ENCODE measurements at places on chromosomes 6 and 20. TPM values are rescaled to one million over a fixed set of nuclear protein-coding genes. Genes with fewer than 3 reads are reported as not detected.

DNA sequence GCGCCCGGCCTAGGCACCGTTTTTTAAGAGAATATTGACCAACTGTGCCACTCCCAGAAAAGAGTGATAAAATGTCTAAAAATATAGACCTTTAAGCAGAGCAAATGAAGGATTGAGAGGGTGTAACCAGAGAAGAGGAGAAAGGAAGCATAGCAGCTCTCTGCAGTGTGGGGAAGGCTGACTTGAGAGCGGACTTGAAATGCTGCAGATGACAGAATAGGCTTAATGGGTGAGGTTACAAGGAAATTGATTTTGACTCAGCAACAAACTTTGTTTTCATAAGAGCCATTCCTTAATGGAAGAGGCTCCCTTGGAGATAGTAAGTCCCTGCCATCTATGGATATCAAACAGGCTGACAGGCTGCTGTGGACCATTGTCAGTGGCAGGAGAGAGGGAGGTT, 7.7 kb upstream of the JAG1 start:
- DNase-seq: no peak
- H3K4me1 ChIP-seq: no peaks in the 10 kb centered on the region
- H3K4me3 ChIP-seq: no peak overlapping the region
- H3K27ac ChIP-seq: no peak overlapping the region
- H3K27me3 ChIP-seq: no peaks in the 10 kb centered on the region

LST1 gene
- 15.7 TPM for total RNA-seq

RAET1L gene
- not detected for total RNA-seq

- DNase-seq: no peak
- H3K36me3 ChIP-seq: no peaks in the 10 kb centered on the region
- no peak overlapping the region for H3K4me3 ChIP-seq
- no peaks in the 10 kb centered on the region for H3K27me3 ChIP-seq
- H3K4me1 ChIP-seq: no peaks in the 10 kb centered on the region
Observed at GRCh38 chr6:123211777-123212545, 215.9 kb downstream of the CLVS2 start.

GRCh38 chr20:25296094-25297093, 48.5 kb downstream of the PYGB start:
- H3K36me3 ChIP-seq: peaks cover 5% of the 10 kb centered on the region
- no peak overlapping the region for H3K4me3 ChIP-seq
- H3K27me3 ChIP-seq: no peaks in the 10 kb centered on the region
- H3K4me1 ChIP-seq: peaks cover 20% of the 10 kb centered on the region
- no peak for DNase-seq

GRCh38 chr6:5463690-5464089, 202.4 kb downstream of the FARS2 start:
- H3K4me1 ChIP-seq: no peaks in the 10 kb centered on the region
- no peak overlapping the region for H3K4me3 ChIP-seq
- no peaks in the 10 kb centered on the region for H3K36me3 ChIP-seq
- no peak overlapping the region for H3K27ac ChIP-seq

- DNase-seq: no peak
- no peaks in the 10 kb centered on the region for H3K4me1 ChIP-seq
- no peak overlapping the region for H3K4me3 ChIP-seq
Observed at GRCh38 chr6:104884867-104885517, 25.3 kb upstream of the HACE1 start.

BMP7 gene
- total RNA-seq: 11.7 TPM

DNA sequence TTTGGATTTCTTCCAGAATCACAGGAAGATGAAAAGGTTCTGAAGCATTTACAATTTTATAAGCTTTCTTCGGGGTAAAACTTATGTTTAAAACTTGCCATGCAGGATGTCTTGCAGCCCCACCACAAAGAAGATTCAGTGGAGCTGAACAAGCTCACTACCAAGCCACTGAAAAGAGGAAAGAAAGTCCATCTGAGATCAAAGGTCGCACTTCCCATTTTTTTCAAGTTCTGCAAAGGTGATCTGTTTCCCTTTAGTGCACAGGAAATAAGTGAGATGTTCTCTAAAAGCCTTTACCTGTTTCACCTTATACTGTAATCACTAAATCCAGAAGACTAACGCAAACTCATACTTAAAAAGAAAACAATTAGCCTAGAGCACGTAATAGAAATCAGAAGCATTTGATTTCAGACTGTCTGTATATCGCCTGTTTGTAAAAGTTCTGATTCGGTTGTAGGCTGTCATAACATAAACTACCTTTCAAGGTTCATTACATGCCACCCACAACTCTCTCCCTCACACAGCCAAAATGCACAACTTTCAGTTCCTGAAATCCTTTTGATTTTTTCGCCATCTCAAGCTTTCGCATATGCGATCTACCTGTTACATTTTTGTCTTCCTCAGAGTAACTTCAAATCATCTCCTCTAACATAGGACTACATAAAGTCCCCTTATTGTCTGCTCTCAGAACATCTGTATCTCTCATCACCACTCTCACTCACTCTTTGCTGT, 1.8 kb downstream of the ECHDC1 start:
- H3K4me1 ChIP-seq: no peaks in the 10 kb centered on the region

WDR46 gene
- 46.5 TPM for total RNA-seq

GRCh38 chr20:41167481-41168253, 30.3 kb downstream of the PLCG1 start:
- no peaks in the 10 kb centered on the region for H3K27me3 ChIP-seq
- H3K36me3 ChIP-seq: peaks cover 2% of the 10 kb centered on the region
- no peak for DNase-seq
- no peak overlapping the region for H3K4me3 ChIP-seq
- no peak overlapping the region for H3K27ac ChIP-seq

- no peak overlapping the region for H3K27ac ChIP-seq
- DNase-seq: no peak
- no peaks in the 10 kb centered on the region for H3K36me3 ChIP-seq
- no peaks in the 10 kb centered on the region for H3K27me3 ChIP-seq
- H3K4me1 ChIP-seq: no peaks in the 10 kb centered on the region
Observed at GRCh38 chr20:43361526-43361925, 96.2 kb upstream of the SRSF6 start.

- peaks cover 5% of the 10 kb centered on the region for H3K36me3 ChIP-seq
- H3K27me3 ChIP-seq: no peaks in the 10 kb centered on the region
- H3K4me3 ChIP-seq: no peak overlapping the region
- H3K27ac ChIP-seq: no peak overlapping the region
- DNase-seq: no peak
Observed at GRCh38 chr6:27414300-27414699, 25.7 kb downstream of the ZNF391 start.

DNA sequence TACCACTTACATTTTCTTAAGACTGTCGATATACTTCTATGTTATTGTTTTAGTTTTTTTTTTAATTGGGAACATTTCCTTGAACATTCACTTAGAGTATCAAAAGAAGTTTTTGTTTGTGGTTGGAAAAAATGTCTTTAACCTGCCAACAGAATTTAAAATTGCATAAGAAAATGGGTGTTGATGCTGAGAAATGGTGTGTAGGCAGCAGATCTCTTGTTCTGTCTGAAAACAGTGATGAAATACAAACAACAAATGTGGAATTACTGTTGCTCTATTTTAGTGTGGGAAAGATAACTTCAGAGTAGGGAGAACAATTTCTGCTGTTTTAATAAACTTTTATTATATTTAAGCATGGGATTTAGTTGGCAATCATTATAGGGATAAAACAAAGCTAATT, 293.5 kb downstream of the CDKAL1 start:
- H3K4me1 ChIP-seq: peaks cover 29% of the 10 kb centered on the region
- no peak overlapping the region for H3K4me3 ChIP-seq
- peaks cover 11% of the 10 kb centered on the region for H3K36me3 ChIP-seq
- no peak for DNase-seq
- H3K27ac ChIP-seq: no peak overlapping the region

PAQR8 gene
- 12.6 TPM for total RNA-seq

- no peaks in the 10 kb centered on the region for H3K27me3 ChIP-seq
- no peak overlapping the region for H3K4me3 ChIP-seq
- peaks cover 10% of the 10 kb centered on the region for H3K4me1 ChIP-seq
- no peak for DNase-seq
Observed at GRCh38 chr6:81762132-81762531, 9.7 kb upstream of the TENT5A start.

EPHA7 gene
- 2.0 TPM for total RNA-seq

- no peak overlapping the region for H3K27ac ChIP-seq
- H3K4me1 ChIP-seq: peaks cover 5% of the 10 kb centered on the region
- H3K36me3 ChIP-seq: peaks cover 4% of the 10 kb centered on the region
- no peak for DNase-seq
- no peaks in the 10 kb centered on the region for H3K27me3 ChIP-seq
- H3K4me3 ChIP-seq: no peak overlapping the region
Observed at GRCh38 chr20:58293453-58293852, 16.1 kb upstream of the RAB22A start.

- H3K27me3 ChIP-seq: no peaks in the 10 kb centered on the region
- H3K4me3 ChIP-seq: no peak overlapping the region
- no peak for DNase-seq
- H3K27ac ChIP-seq: no peak overlapping the region
- H3K36me3 ChIP-seq: no peaks in the 10 kb centered on the region
Observed at GRCh38 chr6:13917141-13917540, 7.6 kb upstream of the RNF182 start.

PRR3 gene
- total RNA-seq: 8.7 TPM

GRCh38 chr6:37628611-37629320, 68.9 kb downstream of the MDGA1 start:
- DNase-seq: no peak
- H3K36me3 ChIP-seq: no peaks in the 10 kb centered on the region
- no peak overlapping the region for H3K27ac ChIP-seq
- H3K4me3 ChIP-seq: no peak overlapping the region
- no peaks in the 10 kb centered on the region for H3K27me3 ChIP-seq

GRCh38 chr6:79231666-79232065, 2.8 kb downstream of the HMGN3 start:
- no peaks in the 10 kb centered on the region for H3K27me3 ChIP-seq
- no peak overlapping the region for H3K27ac ChIP-seq
- no peak for DNase-seq
- no peak overlapping the region for H3K4me3 ChIP-seq
- no peaks in the 10 kb centered on the region for H3K36me3 ChIP-seq
- H3K4me1 ChIP-seq: no peaks in the 10 kb centered on the region

DNA sequence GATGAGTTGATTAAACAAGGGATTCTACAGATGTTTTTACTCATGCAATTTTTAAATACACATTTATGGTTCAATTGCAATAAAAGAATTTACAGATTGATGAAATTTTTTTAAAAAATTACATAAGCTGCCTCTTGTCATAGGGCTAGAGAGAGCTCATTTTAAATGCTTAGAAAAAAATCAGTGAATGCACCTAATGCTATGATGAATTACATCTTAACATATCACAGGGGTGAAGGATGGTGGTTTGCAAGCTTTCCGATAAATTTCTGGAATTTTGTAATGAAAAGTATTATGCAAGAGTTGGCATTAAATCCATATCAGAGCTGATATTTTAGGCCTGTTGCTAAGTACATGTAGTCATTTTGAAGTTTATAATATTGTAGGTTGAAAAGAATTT, 29.6 kb downstream of the DSE start:
- no peak overlapping the region for H3K27ac ChIP-seq
- no peak overlapping the region for H3K4me3 ChIP-seq
- H3K4me1 ChIP-seq: peaks cover 91% of the 10 kb centered on the region
- H3K27me3 ChIP-seq: no peaks in the 10 kb centered on the region
- DNase-seq: no peak
- no peaks in the 10 kb centered on the region for H3K36me3 ChIP-seq

DNA sequence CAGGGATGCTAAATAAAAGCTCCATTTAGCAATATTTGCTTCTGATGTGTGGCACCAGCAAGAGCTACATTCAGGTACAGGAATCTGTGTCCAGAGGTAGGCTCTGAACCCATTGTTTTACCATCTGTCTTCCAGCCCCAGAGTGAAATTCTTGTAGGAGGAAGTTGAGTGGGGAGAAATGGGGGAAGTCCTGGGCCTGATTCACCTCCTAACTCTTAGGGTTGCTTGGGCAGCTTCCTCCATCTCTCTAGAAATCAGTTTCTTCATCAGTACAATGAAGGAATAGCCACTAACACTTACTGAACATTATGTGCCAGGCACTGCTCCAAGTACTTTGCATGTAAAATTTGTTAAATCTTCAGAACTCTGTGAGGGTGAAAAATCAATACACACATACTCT, 35.1 kb upstream of the TSPYL1 start:
- H3K27ac ChIP-seq: no peak overlapping the region
- no peak for DNase-seq
- no peaks in the 10 kb centered on the region for H3K36me3 ChIP-seq
- H3K27me3 ChIP-seq: no peaks in the 10 kb centered on the region
- peaks cover 5% of the 10 kb centered on the region for H3K4me1 ChIP-seq

DNA sequence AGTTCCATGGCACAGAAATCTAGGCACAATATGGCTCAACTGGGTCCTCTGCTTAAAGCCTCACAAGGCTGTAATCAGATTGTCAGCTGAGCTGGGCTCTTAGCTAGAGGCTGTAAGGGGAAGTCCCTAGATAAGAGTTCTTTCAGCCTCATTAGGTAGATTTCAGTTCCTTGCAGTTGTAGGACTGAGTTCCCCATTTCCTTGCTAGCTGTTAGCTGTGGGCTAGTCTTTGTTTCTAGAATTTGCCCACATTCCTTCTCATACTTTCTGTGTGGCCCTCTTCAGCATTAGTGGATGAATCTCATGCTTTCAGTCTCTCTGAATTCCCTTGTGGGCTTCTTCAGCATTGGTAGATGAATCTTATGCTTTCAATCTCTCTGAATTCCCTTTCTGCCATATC, 71.0 kb upstream of the MRAP2 start:
- H3K27ac ChIP-seq: no peak overlapping the region
- no peak for DNase-seq
- H3K4me1 ChIP-seq: no peaks in the 10 kb centered on the region
- H3K27me3 ChIP-seq: no peaks in the 10 kb centered on the region
- H3K36me3 ChIP-seq: no peaks in the 10 kb centered on the region
- H3K4me3 ChIP-seq: no peak overlapping the region
